T-helper 1 cell (primary cell): ENCODE measurements at places on chromosomes 2 and 18.
A peak's percentile ranks its signal among the peaks of the same experiment; 100 is the strongest.

GRCh38 chr2:157421331-157421944 is 22.5 kb downstream of the CYTIP start:
- DNase-seq: no peak

- DNase-seq: peak; percentile 57
These were observed 61.7 kb upstream of the SPTBN1 start for GRCh38 chr2:54394392-54394791.

DNA sequence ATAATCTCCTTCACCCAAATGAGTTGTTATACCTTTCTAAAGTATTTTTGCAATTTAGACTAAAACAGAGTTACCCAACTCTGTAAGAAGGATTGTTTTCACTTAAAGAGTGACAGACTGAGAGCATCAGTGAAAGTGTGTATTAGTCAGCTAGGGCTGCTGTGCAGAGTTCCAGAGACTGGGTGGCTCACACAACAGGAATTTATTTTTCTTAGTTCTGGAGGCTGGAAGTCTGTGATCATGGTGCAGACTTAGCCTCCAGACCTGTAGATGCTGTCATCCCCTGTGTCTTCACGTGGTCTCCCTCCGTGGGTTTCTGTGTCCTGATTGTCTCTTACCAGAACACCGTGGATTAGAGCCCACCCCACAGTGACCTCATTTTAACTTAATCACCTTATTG is 40.0 kb downstream of the BCL2L11 start:
- DNase-seq: no peak

DNA sequence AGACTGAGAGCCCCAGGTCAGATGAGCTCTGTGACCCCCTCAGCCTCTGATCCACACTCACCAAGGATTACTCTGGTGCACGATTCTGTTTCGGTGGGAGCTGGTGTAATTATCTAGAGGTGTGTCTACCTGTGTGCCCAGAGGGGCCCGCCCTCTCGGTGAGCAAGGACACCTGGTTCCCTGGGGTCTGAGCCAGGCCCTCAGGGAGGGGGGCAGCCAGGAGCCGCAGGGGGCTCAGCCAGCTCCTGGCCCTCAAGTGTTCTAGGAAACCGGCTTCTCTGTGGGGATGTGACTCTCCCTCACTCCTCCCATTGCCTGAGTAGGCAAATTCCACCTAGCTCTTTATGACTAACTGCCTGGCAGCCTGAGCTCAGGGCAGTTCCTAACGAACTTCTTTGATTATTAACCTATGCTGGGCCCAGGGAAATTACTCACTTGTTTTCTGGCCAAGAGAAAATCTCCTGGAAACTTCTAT is 17.4 kb downstream of the AGAP1 start:
- no peak for DNase-seq

- no peak for DNase-seq
These were observed 107.6 kb upstream of the MAP3K20 start for GRCh38 chr2:172968061-172968469.

- no peak for DNase-seq
These were observed 22.7 kb downstream of the ALPK2 start for GRCh38 chr18:58606236-58606635.

GRCh38 chr2:58870704-58871103 is 629.6 kb upstream of the FANCL start:
- DNase-seq: no peak

GRCh38 chr18:66833646-66834045 is 229.8 kb upstream of the CDH19 start:
- DNase-seq: no peak

GRCh38 chr2:85134896-85135659 is 1.9 kb downstream of the TCF7L1 start:
- no peak for DNase-seq

DNA sequence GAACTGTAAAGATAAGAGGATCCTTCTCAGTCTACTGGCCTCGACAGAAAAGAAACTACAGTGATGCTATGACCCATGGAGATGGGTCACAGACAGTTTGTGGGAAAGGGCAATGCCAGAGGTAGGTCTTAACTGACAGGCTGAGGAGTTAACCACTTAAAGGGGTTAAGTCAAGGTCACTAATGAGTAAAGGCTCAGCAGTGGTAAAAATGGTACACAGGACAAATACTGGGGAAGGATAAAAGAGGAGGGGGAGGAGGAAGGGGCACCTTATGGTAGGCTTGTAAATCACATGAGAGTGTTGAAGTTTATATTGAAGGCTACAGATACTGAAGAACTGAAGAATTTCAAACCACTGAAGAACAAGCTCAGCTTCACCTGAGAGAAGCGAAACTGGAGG is 9.9 kb downstream of the IER3IP1 start:
- no peak for DNase-seq

GRCh38 chr2:238084761-238085160 is 15.4 kb upstream of the ESPNL start:
- no peak for DNase-seq

- DNase-seq: no peak
These were observed 17.1 kb upstream of the ZNF236 start for GRCh38 chr18:76805221-76805620.

GRCh38 chr2:19476327-19476726 is 117.9 kb upstream of the OSR1 start:
- no peak for DNase-seq

DNA sequence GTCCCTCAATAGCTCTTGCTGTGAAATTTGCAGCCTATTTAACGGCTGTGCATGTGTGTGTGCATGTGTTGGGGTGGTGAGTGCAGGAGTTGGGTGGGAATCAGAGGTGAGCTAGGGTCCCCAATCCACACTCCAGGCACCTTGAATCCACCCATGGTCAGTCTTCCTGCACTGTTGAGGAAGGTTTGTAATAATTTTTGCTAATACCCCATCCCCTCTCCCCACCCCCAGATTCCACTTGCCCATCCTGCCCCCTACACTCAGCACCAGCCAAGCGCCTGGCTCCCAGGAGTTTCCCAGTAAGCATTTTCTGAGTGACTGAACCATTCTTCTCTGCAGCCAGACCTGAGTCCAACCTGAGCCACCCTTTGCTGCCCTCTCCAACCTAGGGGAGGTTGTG is 208.4 kb upstream of the RAB12 start:
- no peak for DNase-seq

DNA sequence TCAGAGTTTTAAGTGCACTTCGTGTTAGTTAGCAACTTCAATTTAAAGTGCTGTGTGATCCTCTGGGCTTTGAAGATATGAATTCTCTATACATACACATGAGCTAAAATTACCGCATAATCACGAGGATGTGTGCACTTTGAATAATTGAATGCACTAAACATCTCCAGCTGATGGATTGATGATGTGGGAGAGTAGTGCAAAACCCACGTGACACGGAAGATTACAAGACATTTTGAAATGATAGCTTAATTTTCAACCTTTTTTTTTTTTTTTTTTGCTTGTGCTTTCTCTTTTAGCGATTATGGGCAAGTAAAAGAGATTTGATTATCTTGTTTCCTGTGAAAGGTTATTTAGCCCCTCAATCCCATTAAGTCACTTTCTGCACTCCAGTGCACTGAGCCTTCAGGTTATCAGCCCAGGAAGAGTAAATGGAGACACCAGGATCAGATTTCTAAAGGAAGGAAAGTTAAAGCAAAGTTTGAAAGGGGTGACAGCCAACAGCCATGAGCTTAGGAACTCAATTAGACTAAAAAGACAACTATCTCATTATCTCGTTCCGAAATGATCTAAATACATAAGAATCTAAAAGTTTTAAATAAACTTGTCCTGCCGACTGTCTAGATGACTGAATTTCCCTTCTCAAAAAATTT is 81.6 kb downstream of the CDK15 start:
- DNase-seq: no peak

DNA sequence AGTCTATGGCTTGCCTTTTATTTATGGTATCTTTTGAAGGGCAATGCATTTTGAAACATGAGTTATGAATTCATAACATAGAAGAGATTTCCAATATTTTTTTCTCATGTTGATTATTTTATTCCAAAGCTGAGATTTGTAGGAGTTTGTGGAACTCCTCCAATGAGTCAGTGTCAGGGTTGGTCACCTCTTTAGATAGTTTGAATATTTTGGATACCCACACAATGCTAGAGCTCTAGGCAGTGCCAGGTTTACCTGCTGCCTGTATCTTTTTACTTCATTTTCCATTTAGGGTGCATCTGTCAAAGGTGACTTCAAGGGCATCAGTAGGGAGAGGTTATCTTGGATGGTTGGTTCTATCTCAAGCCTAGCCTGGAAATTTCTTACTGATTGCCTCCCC is 152.7 kb downstream of the CERS6 start:
- DNase-seq: no peak

- no peak for DNase-seq
These were observed 41.9 kb downstream of the SPTBN1 start for GRCh38 chr2:54497763-54498680.

DNA sequence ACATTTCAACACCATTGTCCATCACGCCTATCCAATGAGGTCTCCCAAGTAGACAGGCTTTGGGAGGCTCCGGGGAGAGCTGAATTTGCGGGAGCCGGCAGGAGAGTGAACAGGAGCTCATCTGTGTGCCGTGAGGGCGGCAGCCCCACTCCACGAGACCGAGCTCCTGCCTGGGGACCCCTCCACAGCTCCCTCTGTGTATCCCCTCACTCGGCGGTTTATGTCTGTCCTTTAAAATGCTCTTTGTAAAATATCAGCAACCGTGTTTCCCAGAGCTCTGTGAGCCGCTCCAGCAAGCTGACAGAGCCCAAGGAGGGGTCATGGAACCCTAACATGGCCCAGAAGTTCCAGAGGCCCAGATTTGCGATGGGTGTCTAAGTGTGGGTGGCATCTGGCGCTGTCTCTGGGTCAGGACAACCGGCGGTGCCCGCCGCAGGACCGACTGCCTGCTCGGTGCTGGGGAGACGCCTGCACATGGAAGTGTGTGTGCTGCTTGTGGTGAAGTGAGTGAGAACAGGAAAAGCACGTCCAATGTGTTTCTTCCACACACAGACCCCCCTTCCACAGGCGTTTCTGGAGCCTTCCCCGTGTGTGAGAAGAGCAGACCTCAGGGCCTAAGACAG is 34.8 kb downstream of the SLC66A2 start:
- DNase-seq: no peak

- no peak for DNase-seq
These were observed 71.3 kb downstream of the PPP1R1C start for GRCh38 chr2:182057002-182057401.

- DNase-seq: no peak
These were observed 38.9 kb downstream of the DNMT3A start for GRCh38 chr2:25302758-25303375.

DNA sequence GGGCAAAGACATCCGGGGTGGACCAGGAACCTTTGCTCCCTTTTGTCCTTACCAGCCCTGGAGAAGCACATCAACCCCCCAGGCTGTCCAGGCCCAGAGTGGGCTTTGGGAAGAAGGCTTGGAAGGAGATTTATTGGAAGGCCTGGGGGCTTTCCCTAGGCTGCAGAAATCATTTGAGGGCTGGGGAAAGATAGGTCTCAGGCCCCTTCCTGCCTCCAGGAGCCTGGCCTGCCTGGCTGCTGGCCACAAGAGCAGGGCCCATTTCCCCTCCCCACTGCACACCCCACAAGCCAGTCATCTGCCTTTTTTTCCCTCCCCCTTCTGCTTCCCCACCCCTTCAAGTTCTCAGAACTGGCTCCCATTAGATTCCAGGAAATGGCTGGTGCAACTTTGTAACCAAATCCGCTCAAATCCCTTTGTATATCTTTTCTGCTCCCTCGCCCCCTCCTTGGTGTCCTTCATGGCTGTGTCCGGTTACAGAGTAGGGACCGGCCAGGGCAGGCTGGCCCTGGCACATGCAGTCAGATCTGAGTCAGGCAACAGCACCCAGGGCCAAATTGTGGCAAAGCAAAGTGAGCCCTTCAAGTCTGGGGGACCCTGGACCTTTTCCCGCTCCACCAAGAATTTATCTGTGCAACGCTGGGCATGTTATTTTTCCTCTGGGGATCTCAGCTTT is 20.8 kb upstream of the TNP1 start:
- no peak for DNase-seq

DNA sequence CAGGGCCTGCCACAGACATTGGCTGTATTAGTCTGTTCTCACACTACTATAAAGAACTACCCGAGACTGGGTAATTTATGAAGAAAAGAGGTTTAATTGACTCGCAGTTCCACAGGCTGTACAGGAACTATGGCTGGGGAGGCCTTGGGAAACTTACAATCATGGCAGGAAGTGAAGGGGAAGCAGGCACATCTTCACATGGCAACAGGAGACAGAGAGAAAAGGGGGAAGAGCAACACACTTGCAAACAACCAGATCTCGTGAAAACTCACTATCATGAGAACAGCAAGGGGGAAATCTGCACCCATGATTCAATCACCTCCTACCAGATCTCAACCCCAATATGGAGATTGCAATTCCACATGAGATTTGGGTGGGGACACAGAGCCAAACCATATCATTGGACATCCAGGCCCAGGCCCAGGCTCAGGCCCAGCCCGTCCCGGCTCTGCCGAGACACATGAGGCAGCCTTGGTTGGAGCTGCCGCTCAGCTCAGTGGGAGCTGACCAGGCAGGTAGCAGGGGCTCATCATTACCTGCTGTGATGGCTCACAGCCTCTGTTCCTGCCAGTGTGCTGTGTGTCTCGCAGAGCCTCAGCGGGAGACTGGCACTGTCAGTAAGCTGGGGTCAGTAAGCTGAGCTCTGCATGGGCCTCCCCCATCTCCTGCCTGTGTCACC is 8.6 kb upstream of the RALB start:
- no peak for DNase-seq

GRCh38 chr2:37764739-37765138 is 93.3 kb upstream of the CDC42EP3 start:
- no peak for DNase-seq

DNA sequence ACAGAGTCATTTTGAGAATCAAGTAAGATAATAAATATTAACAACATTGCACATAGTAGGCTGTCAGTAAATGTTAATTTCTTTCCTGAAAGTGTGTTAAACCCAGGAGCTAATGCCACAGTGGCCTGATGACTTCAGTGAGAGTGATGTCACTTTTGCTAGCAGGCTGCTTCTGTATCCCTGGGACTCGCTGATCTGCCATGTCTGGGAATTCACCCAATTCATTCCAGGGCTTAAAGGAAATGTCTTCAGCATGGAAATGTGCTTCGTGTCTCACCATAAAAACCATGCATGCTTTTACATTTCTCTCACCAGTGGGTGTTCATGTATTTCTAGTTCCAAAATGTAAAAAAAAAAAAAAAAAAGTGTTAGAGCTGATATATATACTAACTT is 56.8 kb upstream of the MAPRE3 start:
- no peak for DNase-seq

- DNase-seq: no peak
These were observed 67.8 kb downstream of the MERTK start for GRCh38 chr2:111966241-111966640.

DNA sequence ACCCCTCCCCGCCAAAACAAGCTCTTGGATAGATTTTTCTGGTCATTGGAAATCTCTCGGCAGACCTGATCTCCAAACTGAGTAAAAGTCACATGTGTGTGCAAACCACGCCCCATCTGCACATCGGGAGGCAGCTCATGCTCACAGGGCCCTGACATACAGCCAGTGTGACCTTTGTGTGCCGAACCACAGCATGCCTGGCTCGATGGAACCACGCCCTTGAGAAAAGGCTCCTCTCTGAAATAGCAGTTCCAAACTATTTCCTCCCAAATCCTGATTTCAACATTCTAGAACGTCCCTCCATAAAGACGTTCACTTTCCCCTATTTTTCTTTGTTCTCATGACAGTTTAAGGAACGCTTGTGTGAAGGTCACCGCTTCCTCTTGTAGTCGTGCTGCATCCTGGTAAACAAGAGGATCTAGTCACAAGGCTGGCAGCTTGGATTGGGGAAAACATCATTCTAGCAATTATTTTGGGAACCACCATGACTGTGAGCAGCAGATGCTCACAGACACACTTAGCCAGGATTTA is 59.3 kb upstream of the MAP4K4 start:
- no peak for DNase-seq
